ENCODE measurements at places on chromosomes 7 and 10.

GRCh38 chr10:118963341-118963740 lies 66.2 kb upstream of the NANOS1 start:
- no peak for DNase-seq

DNA sequence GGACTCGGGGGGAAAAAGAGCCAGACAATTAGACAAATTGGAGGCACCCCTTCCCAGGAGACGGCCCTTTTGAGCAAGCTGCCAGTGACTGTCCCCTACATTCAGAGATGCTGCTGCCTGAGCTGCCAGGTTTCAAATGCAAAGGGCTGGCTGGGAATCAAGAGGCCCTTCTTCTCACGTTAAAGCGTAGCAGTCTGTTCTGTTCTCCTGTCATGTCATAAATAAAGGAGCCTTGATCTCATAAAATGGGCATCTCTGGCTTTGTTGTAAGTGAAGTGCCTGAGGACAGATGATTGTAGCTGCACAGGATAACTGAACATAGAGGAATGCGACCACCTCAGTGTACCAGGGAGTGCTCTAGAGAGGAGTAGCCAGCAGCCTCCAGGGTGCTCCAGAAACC lies 917.9 kb downstream of the GRID1 start:
- no peak for DNase-seq

DNA sequence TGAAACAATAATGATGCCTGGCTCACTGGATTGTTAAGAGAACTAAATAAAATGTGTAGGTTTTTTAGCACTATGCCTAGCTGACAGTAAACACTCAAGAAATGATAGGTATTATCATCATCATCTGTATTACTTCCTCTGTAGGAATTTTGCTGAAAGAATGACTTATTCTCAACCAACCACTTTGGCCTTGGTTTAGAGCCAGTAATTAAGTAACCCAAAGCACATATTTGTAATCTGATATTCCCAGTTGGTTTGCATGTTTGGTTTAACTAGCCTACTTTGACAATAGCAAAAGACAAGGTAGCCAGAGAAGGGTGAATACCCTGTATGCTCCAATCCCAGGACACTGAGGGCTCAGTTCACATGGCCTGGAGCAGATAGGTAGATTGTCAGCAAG lies 34.4 kb downstream of the BCAP29 start:
- no peak for DNase-seq

DNA sequence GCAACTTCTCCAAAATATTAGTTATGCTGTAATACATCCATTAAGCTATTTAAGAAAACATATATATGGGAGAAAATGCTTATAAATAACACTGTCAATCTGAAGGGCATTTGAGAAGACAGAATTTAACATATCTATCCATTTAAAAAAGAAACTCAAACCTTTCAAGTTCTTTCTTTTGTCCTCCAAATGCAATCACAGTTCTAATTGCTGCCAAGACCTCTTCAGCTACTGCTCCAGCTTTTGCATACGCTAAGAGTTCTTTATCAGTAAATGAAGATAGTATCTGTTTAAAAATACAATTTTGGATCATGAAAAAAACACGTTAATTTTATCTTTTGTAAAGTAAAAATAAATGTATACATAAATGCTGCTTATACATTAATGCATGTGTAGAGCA lies 39.6 kb downstream of the ABCB1 start:
- no peak for DNase-seq

Data from stimulated activated CD8-positive, alpha-beta memory T cell treated with anti-CD3 and anti-CD28 coated beads, Interleukin-12 subunit alpha, Interleukin-12 subunit beta, amount 100 ng/mL, for 4 hours (primary cell).